ENCODE measurements at places on chromosomes 1 and 21.

DNA sequence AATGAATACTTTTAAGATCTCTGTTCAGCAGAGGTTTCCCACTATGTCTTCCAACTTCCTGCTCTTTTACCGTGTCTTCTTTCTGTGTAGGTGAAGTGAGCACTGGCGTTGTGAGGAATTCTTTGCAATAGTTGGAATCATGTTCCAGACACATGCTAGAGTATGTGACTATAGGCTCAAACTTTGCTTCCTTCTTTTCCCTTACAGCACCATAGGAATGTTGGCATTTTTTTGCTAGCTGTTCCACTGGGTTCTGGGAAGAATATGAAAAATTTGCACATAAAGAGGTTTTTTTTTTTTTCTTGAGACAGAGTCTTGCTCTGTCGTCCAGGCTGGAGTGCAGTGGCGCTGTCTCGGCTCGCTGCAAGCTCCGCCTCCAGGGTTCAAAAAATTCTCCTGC is 15.7 kb upstream of the HUNK start:
- no peak for DNase-seq

GRCh38 chr1:200526709-200527612 is 93.6 kb downstream of the KIF14 start:
- DNase-seq = no peak

GRCh38 chr1:111976332-111976731 is 13.1 kb downstream of the KCND3 start:
- no peak for DNase-seq

DNA sequence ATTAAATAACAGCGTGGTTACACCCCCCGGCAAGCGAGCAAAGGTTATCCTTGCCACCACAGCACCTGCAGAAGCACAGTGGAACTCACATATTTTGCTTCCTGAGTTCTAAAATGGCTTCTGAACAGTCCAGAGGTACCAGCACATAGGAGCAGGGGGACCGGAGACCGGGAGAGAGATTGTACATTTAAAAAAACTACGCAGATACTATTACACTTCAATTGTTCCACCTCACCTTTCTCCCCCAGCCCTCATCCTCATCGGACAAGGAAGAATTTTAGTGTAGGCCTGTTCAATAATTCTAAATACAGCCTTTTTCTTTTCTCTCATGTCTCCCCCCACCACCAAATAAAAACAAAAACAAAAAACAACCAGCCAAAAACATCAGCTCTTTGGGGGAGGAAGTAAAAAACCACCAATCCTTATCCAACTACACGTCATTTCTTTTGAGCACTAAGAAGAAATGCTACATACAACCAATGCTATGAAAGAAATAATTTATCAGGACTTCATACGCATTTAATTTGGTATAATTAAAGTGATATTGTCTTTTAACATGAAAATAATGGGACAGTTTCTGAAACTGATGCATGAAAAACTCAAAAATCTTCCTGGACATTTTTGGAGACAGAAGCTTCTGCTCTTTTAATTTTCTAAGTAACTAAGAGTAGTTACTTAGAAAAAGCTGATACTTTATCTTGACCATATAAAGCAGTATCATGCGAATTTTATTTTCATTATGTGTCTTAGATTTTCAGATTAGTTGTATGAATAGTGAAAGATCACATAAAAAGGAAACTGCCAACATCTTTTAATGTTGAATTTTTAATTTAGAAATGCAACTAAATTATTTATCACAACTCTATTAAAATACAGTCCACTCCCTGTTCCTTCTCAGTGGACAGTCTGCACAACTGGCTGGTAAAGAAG is 9.1 kb downstream of the CDKN2C start:
- DNase-seq = no peak

GRCh38 chr21:42525676-42526378 is 12.2 kb downstream of the SLC37A1 start:
- no peak for DNase-seq

DNA sequence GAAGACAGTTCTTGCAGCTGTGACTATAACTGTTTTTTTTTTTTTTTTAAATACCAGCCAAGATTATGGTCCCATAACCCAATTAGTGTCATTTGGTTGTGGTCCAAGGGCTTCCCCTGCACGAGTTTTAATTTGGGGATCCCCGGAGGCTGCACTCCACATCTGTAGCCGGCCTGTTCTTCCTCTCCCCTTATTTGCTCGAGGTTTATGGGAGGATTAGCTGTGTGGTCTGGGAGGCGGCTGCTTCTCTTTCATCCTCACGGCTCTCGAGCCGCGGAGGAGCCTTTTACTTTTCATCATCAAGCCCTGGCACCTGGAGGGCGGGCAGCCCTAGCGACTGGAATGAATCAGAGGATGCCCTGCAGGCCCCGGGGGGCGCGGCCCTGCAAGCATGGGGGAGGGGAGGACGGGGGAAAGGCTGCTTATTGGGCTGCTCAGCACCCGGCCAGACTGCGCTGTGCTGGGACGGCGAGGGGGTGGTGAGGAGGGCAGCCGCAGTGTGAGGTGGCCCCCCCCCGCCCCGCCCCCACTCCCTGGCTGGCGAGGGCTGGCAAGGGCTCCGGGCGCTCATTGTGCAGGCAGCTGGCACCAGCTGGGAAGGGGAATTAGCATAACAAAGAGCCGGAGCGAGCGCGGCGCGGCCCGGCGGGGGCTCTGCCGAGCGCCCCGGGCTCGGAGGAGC is 18.5 kb downstream of the SERTAD4 start:
- DNase-seq = no peak

GRCh38 chr21:22374218-22374969 is 1376.2 kb downstream of the NCAM2 start:
- DNase-seq = no peak

- DNase-seq = no peak
These were observed 36.7 kb upstream of the TARDBP start for GRCh38 chr1:10975567-10976326.

DNA sequence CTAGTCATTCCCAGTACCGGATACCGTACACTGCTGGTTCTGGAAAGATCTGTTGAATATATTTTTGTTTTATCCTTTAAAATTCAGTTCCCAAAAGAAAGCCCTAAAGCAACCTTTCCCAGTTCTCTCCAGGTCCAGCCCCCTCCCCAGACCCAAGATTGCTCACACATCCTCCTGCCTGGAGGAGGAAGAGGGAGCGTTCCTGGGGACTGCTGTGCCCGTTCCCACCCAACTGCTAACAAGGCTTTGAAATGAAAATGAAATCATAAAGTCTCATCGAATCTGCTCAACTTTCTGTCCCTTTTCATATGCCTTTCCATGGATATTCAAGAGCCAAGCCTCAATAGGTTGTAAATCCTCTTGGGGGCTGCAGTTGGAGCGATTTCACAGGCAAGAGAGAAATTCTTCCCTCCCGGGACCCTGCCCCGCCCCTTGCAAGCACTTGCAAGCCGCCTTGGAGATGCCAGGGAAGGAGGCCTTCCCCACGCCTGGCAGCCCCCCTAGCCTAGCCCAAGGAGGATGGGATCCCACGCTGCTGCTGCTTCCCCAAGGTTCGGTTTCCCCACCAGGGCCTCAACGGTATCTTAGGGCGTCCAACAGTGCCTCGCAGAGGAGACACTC is 113.2 kb upstream of the CACHD1 start:
- DNase-seq = no peak

GRCh38 chr1:15849775-15850324 is 2.3 kb downstream of the SPEN start:
- DNase-seq = no peak

GRCh38 chr1:236689713-236690569 is 3.6 kb downstream of the ACTN2 start:
- no peak for DNase-seq

DNA sequence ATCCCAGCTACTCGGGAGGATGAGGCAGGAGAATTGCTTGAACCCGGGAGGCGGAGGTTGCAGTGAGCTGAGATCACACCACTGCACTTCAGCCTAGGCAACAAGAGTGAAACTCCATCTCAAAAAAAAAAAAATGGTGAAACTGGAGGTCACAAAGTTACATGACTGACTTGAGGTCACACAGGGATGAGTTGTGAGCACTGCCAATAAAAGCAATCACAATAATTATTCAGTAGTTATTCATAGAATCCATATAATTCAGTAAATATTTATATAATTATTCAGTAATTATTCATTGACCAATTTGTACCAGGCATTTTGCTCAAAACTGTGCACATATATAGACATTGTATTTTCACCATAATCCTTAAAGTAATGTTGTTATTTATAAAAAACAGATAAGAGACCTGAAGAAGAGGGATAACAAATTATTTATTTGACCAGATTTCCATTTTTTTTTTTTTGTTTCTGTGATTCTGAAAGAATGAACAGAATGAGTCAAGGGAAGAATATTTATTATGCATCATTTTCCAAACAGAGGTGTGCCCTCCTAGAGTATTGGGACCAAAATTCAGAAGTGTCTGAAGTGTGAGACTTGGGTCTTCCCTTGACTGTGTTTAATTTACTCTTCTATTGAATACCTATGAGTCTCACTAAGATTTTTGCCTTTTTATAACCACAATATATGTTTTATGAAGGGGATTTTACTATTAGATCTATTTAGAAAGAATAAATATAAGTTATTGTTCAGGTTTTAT is 43.0 kb downstream of the PRKAB2 start:
- no peak for DNase-seq

- no peak for DNase-seq
These were observed 139.1 kb upstream of the COA6 start for GRCh38 chr1:234234199-234234598.

- no peak for DNase-seq
These were observed 63.0 kb downstream of the PROX1 start for GRCh38 chr1:214050513-214051401.

DNA sequence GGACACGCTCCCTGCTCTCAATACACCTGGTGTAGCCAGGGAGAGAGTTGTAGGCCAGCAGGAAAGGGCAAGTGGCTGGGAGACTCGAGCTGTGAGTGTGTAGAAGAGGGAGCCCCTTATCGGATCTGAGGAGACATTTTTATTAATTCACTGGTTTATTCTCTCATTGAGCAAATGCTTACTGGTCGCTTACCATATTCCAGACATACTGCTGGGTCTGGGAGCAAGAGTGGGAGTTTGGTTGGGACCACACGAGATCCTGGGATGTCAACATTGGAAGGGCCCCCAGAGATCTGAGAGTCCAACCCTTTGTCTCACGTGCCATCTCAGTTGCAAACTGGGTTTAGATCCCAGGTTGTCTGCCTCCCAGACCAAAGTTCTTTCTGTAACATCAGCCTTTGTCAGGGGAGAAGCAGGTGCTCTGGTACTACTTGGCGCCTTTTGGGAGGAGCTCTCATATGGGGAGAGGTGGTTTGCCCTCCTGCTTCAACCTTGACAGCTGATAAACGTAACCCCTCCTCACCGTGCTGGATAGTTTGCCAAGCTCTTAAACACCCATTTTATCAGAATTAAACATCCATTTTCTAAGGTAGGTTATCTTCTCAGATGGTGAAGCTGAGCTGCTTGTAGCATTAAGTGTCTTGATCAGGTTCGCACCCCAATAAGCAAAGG is 742 bp downstream of the TMEM222 start:
- no peak for DNase-seq

DNA sequence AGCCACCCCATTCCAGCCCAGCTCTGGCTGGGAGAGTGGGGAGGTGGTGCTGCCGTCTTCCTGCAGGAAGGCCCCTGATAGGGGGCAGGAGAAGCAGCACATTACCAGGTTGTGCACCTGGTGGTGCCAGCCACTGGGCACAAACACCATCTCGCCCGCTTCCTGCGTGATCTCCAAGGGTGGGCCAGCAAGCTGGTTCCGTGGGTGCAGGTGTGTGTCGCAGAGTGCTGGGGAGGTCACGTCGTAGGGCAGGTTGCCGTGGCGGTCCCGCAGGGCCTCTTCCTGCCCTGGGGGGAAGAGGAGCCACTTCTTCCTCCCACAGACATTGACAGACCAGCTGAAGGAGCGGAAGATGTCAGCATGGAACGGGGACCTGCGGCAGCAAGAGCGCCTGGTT is 1.8 kb downstream of the JMJD4 start:
- DNase-seq = no peak

- DNase-seq = no peak
These were observed 10.8 kb downstream of the RPS6KA1 start for GRCh38 chr1:26540351-26540750.

- DNase-seq = no peak
These were observed 9.3 kb upstream of the DPYD start for GRCh38 chr1:97929874-97930851.

- no peak for DNase-seq
These were observed 4.1 kb downstream of the SPATC1L start for GRCh38 chr21:46180079-46180722.

- DNase-seq = no peak
These were observed 21.2 kb downstream of the AGRN start for GRCh38 chr1:1041092-1041523.

- DNase-seq = no peak
These were observed 15.8 kb upstream of the CCDC190 start for GRCh38 chr1:162876751-162877150.

GRCh38 chr1:236163463-236164153 is 21.3 kb downstream of the GPR137B start:
- DNase-seq = no peak

- no peak for DNase-seq
These were observed 42.6 kb downstream of the F13B start for GRCh38 chr1:197024460-197024859.

DNA sequence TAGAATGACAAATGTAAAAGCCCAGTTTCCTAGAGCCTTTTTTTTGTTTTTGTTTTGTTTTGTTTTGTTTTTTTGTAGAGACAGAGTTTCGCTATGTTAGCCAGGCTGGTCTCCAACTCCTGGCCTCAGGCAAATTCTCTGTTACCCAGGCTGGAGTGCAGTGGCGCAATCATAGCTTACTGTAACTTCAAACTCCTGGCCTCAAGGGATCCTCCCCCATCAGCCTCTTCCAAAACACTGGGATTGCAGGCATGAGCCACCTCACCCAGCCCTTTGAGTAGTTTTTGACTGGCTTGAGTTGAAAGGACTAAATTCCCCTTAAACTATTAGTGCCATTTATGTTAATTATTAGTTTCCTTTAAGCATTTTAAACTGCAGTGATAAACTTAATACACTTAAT is 28.8 kb upstream of the ZBTB18 start:
- no peak for DNase-seq

DNA sequence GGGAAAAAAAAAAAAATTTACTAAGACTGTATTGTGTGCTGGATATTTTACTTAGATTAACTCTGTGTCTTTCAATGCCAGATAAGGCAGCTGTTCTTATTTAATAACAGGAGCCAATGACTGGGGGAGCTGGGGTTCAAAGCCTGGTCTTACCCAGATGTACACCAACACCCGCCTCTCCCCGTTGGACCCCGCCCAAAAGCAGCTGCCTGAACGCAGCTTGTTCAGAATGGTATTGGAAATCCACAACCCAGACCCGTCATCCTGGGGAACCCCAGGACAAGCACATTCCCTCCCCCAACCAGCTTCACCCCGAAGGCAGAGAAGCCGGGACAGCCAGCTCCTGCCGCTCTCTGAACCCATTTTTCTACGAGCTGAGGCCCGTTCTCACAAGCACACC is 113.6 kb upstream of the TMPRSS2 start:
- DNase-seq = no peak

- DNase-seq = peak; percentile 11
These were observed 728 bp downstream of the OTUD7B start for GRCh38 chr1:150009604-150010392.

DNA sequence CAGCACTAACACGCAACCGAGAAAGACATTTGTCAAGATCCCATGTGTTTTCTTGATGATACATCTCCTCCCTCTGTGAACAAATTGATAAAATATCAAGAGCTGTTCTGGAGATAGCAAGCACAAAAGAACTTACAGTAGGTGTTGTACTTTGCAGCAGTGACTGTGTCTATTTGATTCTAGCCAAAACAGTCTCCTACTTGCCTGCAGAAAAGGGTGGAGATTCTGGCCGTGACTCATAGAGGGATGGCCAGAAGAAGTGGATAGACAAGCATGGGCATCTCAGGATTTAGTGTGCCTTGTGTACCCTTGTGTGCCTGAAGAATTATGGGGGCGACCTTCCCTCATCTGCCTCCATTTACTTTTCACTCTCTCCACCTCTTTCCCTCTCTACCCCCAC is 458.4 kb upstream of the LRRC7 start:
- DNase-seq = no peak

Measured in stimulated activated CD8-positive, alpha-beta memory T cell treated with anti-CD3 and anti-CD28 coated beads, Interleukin-4, amount 100 ng/mL, for 1 hour (primary cell).